ENCODE measurements at places on chromosomes 11 and 22. TPM values are rescaled to one million over a fixed set of nuclear protein-coding genes. Genes with fewer than 3 reads are reported as not detected.

- DNase-seq: no peak
Measured at GRCh38 chr11:130315354-130315970, 745 bp upstream of the ZBTB44 start.

DNA sequence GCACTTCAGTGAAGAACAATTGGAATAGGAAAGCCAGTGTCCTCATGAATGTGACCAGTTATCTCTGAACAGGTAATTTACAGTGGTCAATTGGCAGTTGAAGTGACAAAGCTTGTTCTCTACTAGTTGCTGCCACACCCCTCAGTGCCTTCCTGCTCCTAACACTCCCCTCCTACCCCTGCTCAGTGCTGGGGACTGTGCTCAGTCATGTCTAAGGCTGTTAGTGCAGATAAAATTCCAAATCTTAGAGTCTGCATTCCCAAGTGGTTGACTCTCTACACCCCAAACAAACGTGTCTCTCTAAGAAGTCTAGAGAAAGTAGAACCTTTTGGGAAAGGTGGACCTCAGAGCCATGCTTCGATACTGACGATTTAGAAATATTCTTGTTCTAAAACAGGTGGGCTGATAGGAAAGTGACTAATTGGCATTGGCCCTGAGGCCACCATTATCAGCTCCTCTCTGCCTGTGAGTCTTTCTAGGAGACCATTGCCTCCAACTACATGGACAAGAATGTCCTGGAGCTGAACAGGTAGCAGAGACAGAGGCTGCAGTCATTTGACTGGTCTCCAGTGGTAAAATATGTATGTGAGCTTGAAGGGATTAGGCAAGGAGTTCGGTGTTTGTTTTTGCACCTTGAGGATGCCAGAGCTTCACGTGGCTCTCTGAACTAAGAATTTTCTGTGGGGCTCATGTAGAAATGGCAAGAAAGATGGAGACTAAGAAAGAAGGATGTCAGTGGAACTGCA lies 22.1 kb upstream of the NNMT start:
- DNase-seq: no peak

DNA sequence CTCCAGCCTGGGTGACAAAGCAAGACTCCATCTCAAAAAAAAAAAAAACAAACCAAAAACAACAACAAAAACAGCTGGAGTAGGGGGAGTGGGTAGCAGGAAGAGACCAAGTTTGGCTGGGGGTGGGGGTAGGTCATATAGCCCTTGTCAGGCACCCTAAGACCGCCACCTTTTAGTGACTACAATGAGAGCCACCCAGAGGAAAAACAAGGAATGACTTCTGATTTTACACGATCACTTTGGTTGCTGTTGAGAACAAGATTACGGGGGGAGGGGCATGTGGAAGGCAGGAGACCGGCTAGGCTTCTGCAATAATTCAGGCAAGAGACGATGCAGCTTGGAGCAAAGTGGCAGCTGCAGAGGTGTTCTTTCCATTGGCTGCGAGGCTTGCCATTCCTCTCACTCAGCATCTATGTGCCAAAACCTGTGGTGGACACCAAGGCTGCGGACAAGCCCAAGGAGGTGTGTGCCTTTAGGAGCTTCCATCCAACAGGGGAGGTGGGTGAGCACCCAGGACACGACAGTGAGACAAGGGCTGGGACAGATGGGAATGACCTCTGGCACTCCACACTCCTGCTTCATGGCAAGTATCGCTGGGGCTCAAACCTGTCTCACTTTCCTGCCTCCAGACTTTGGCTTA lies 1.7 kb downstream of the RPS19BP1 start:
- DNase-seq: peak; percentile 68

GRCh38 chr11:5815534-5815933 lies 6.8 kb downstream of the OR52N2 start:
- DNase-seq: peak; percentile 29

DNA sequence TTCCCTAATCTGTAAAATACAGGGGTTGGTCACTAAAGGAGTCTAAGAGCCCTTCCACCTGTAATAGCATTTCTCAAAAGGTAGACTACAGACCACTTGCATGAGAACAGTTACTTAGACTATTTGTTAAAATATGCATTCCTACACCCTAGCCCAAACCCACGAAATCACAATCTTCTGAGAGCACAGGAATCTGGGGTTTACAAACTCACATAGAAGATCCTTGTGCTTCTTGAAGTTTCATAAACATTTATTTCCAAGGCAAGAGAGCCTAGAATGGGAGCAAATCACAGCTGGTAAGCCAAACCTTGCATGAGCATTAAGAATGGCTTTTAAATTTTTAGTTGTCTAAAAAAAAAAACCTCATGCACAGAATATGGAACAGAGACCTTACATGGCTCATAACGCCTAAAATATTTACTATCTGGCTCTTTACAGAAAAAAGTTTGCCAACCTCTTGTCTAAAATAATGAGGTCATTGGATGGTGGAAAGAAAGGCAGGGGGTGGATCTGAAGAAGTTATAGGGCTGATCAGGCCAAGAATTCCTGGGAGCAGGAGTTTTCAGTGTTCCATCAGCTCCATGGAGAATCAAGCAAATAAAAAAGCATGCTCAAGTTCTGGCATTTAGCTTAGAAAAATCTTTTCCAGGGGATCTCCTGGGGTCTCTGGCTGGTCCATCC lies 133.4 kb downstream of the CCDC34 start:
- DNase-seq: peak; percentile 70

- peak; percentile 82 for DNase-seq
Measured at GRCh38 chr22:20422271-20423007, 15.2 kb downstream of the SCARF2 start.

GRCh38 chr11:47183969-47184368 lies 2.3 kb downstream of the PACSIN3 start:
- DNase-seq: no peak

DNA sequence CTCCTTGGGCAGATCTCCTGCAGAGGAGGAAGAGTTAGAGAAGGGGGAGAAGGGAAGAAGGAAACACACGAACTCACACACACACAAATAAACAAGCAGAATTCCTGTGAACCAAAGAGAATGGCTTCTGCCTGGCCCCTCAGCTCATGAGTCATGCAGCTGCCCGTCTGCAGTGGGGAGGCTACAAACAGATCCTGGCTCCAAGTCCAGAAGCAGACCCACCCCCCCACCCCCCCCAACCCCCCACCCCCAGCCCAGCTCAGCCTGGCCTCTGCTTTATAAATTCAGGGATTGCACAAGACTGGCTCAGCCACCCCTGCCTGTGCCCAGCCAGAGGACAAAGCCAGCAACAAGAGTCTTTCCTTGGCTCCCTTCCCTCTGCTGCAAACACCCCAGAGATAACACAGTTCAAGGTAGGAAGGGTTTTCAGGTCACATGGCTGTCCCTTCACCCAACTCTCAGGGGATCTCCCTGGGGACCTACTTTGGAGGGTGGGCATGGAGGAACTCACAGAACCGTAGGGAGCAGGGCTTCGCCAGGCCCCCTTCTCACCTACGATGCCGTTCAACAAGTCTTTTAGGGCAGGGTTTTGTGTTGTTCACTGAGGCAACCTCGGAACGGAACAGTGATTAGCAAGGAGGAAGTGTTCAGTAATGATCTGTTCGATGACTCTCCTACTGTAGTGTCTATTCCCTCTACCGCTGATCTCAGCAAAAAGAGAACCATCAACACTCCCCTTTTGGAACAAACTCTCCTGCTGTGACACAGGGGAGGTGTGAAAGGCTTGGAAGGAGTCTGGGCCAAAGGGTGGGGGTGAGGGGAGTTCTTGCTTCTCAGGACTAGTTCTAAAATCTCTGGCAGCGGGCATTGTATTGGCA lies 35.5 kb downstream of the RPL27A start:
- DNase-seq: peak; percentile 83

SLC25A1 gene
- 99.5 TPM for total RNA-seq

SMC1B gene
- total RNA-seq: 0.13 TPM

DGKZ gene
- 50.7 TPM for total RNA-seq

Measured in GM23248 (cell line).